PC-9 (cell line): ENCODE measurements at places on chromosomes 16 and 17.

GRCh38 chr17:64200080-64201032 lies 62.7 kb downstream of the TEX2 start:
- H3K27ac ChIP-seq = no peak overlapping the region
- H3K36me3 ChIP-seq = no peaks in the 10 kb centered on the region
- peaks cover 11% of the 10 kb centered on the region for H3K4me1 ChIP-seq
- no peak overlapping the region for H3K4me3 ChIP-seq

DNA sequence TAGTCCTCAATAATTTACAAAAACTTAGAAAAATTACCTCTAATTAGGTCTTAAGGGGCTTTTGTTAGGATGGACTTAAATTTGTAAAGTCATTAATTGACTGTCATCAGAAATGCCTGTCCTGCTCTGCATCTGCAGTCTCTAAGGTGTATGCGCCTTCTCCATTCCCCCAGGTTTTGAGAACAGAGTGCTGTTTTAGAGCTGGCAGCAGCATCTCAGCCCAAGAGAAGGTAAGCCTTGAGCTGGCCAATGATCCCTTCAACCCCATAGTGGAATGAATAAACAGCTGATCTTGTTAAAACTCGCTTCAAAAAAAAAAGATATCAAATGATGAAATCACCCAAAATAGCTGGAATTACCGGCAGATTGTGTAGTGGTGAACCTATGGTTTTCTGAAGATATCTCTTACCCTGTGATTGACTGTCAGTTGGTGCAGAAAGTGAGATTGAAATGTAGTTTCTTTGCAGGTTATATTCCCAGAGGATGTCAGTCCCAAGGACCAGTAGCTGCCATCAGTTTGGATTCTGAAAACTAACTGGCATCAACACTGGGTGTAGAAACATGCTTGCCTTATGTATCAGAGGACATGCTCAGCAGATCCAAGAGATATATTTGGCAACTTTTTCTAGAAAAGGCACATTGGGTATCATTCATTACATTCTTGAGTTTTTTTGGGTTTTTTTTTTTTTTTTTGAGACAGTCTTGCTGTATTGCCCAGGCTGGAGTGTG lies 25.7 kb downstream of the TRPV2 start:
- H3K4me1 ChIP-seq = peaks cover 20% of the 10 kb centered on the region
- DNase-seq = no peak

GRCh38 chr17:29764748-29765147 lies 142.0 kb upstream of the CORO6 start:
- no peaks in the 10 kb centered on the region for H3K27me3 ChIP-seq
- no peak for DNase-seq
- H3K4me1 ChIP-seq = peaks cover 8% of the 10 kb centered on the region
- no peak overlapping the region for H3K27ac ChIP-seq

DNA sequence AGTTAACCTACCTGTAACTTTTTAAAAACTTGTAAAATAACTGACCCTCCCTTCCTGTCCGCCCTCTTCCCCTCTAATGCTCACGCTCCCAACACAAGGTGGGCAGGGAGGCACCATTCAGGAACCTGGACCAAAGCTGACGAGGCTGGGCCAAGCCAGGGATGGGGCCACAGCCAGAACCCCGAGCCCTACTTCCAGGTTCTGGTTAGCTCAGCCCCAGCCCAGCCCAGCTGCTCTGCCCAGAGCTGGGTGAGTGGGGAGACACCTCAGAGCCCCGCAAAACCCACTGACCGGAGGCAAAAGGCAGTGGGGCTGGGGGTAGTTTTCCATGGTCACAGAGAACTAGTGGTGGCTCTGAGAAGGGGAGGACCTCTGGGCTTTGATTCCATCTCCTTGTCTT lies 7.4 kb downstream of the CNP start:
- H3K27me3 ChIP-seq = no peaks in the 10 kb centered on the region
- DNase-seq = no peak
- H3K4me3 ChIP-seq = no peak overlapping the region
- peaks cover 32% of the 10 kb centered on the region for H3K4me1 ChIP-seq

DNA sequence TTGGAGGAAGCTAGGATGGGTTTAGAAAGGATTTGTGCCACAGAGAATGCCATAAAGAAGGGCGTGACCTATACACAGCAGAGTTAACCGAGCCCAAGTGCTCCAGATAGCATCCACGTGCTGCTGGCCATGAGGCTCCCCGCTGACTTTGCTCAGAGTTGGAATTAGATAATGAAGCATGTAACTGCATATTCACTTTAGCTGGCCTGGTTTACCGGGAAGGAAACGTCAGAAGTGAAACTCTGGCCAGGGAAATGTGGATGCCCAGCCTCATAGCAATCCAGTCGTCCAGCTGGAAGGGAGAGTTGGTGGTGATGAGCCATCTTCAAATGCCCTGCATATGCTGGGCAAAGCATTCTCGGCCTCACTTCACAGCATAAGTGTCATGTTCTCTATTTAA lies 6.1 kb downstream of the KRT35 start:
- no peaks in the 10 kb centered on the region for H3K27me3 ChIP-seq
- DNase-seq = no peak
- H3K4me3 ChIP-seq = no peak overlapping the region
- H3K36me3 ChIP-seq = no peaks in the 10 kb centered on the region
- no peaks in the 10 kb centered on the region for H3K4me1 ChIP-seq

DNA sequence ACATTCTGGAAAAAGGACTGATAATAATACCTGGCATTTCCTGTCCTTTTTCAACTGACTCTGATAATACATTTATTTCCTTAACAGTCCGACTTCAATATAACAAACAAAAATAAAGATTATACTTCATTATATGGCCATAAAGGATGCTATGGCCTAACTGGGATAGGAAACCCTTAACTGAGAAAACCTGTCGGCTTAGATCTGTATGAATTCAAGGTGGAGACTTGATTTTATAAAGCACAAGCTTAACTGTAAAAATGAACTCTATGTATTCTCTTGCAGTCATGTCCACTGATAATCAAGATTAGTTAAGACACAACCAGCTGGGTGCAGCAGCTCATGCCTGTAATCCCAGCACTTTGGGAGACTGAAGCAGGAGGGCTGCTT lies 102.2 kb downstream of the MYO1D start:
- no peak overlapping the region for H3K27ac ChIP-seq
- H3K4me3 ChIP-seq = no peak overlapping the region
- DNase-seq = no peak
- no peaks in the 10 kb centered on the region for H3K36me3 ChIP-seq
- no peaks in the 10 kb centered on the region; the same call in 1 of the 2 replicates for H3K4me1 ChIP-seq

GRCh38 chr17:60351012-60351695 lies 40.8 kb downstream of the USP32 start:
- H3K4me3 ChIP-seq = no peak overlapping the region
- no peaks in the 10 kb centered on the region for H3K36me3 ChIP-seq
- H3K4me1 ChIP-seq = peaks cover 11% of the 10 kb centered on the region
- no peak overlapping the region for H3K27ac ChIP-seq
- no peak for DNase-seq

- no peaks in the 10 kb centered on the region for H3K36me3 ChIP-seq
- H3K27ac ChIP-seq = no peak overlapping the region
- no peak for DNase-seq
- peaks cover 71% of the 10 kb centered on the region for H3K27me3 ChIP-seq
These were observed 5.5 kb upstream of the CBFA2T3 start for GRCh38 chr16:88982286-88983084.
